Smooth muscle cell of the umbilical artery (primary cell): ENCODE measurements at places on chromosomes 2 and 18. TPM values are rescaled to one million over a fixed set of nuclear protein-coding genes. Genes with fewer than 3 reads are reported as not detected.

SUPT7L gene
- 17.0 and 25.2 TPM in 2 replicates for total RNA-seq

APCDD1 gene
- total RNA-seq = not detected in 2 replicates

AKAIN1 gene
- not detected in 2 replicates for total RNA-seq

SOX11 gene
- 8.9 and 11.9 TPM in 2 replicates for total RNA-seq

GALR1 gene
- total RNA-seq = not detected in 2 replicates

PSMA8 gene
- not detected in 2 replicates for total RNA-seq

GALNT13 gene
- 2.7 TPM in 1 of 2 replicates, not detected in the other for total RNA-seq

OXER1 gene
- not detected in 2 replicates for total RNA-seq
